GM23338 (cell line): ENCODE measurements at places on chromosomes 16 and 17.

GRCh38 chr17:79992649-79993389 lies 42.9 kb downstream of the TBC1D16 start:
- no peak for DNase-seq

GRCh38 chr17:64448665-64449512 lies at the start of gene MILR1:
TSS of gene MILR1 (plus strand) at chr17:64449115. CDS start at chr17:64449169, 54 bp downstream.
- no peak for DNase-seq

- DNase-seq: no peak
These were observed 197.5 kb downstream of the RPTOR start for GRCh38 chr17:80742091-80742490.

DNA sequence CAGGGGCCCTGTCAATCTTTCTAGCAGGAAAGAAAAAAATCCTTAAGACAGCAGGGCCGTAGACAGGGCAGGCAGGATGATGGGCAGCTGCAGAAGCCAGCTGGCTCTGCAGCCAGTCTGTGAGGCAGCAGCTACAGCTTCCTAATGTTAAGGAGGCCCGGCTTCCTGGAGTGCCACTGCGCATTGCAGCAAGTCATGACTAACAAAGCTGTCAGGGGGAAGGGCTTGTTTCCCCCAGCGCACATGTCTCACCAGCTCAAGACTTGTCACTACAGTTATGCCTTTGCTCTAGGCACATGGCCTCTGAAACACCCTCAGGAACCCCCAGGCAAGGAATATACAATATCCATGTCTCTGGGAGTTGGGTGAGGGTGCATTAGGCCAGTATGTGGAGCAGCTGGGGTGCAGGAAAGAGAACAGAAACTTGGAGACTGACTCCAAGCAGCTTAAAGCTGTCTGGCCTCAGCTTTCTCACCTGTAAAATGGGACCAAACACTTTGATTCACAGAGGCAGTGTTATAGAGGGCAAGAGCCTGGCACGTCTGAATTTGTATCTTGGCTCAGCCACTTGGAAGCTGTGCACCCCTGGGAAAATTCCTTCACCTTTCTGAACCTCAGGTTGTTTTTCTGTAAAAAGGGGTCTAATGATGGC lies 220.0 kb downstream of the HAPSTR1 start:
- DNase-seq: peak; percentile 73

GRCh38 chr16:4025428-4025827 lies 90.8 kb downstream of the ADCY9 start:
- DNase-seq: no peak

GRCh38 chr16:1042866-1043265 lies 29.7 kb upstream of the SSTR5 start:
- no peak for DNase-seq
